Posterior cingulate gyrus (tissue), 11 donors: ENCODE measurements at places on chromosomes 2 and 18.

DNA sequence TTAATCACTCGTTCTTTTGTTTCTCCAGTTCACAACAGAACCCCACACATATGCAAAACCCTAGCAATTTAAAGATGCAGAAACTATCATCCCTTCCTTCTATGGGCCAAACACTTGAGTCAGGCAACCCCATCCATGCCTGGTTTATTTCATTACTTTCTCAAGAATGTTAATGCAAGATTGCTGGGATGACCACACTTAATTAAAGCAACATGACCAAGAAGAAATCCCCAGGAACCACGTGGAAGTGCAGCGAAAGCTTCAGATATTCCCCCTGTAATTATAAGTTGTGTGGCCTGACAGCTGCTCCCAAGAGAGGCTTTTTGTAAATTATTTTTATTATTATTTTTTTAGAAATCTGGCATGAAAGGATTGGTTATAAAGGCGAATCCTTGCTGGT, 246.2 kb upstream of the ID2 start:
- DNase-seq, result no peak

GRCh38 chr2:115294999-115295398, 852.6 kb downstream of the DPP10 start:
- DNase-seq, result no peak

DNA sequence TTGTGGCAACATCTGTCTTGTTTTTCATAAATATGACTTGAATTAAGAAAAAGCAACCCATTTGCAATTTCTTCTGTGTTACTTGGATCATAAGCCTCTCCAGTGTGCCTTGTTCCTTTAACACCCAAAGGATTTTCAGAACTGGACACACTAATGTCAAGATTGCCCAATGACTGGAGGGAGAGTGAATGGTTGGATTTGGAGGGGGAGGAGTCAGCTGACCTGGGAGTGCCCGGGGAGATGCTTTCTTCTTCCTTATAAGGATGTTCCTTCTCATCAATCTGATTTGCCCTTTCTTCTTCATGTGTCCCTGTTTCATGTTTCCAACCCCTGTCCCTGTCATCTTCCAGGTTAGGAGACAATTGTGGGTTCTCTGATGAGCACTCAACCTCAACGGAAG, 48.8 kb downstream of the ALPK2 start:
- no peak for DNase-seq

DNA sequence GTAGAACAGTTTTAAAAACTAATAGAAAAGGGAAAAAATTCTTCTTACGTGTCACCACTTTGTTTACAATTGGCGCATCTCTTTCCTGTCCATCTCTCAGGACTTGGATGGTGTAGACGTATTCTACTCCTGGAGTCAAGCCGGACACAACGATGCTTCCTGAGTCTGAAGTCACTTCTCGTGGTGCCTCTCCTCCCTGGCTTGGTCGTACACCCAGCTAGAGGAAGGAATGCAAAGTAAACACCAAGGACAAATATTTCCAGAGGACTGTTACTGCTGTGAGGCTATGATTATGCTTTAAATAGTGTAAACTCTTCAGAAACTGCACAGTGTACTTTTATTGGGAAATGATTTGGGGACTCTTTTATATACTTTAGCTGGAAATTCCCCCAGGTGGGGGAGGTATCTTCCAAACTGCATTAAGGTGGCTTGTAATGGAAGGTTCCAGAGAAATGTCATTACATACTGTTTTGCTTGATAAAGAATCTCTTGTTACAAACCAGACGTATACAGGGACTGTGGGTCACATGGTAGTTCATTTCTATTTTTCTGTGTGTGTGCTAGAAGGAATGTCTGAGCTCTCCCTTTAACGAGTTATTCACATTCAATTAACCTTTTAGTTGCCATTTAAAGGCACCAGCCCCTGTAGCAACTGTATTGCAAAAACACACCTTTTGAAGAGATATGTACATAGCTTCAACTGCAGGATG, 38.1 kb downstream of the FN1 start:
- no peak for DNase-seq

- no peak for DNase-seq
These were observed 81.5 kb downstream of the EPHA4 start for GRCh38 chr2:221490506-221491060.

DNA sequence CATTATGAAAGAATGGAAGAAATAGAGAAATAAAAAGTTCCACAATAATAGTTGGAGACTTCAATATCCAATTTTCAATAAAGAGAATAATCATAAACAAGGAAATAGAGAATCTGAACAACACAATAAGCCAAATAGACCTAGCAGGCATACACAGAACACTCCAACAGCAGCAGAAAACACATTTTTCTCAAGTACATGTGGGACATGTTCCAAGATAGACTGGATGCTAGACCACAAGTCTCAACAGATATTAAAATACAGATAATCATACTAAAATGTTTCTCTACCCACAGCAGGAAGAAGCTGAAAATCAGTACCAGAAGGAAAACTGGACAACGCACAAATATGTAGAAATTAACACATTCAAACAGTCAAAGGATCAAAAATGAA, 113.9 kb downstream of the USP34 start:
- DNase-seq, result no peak

DNA sequence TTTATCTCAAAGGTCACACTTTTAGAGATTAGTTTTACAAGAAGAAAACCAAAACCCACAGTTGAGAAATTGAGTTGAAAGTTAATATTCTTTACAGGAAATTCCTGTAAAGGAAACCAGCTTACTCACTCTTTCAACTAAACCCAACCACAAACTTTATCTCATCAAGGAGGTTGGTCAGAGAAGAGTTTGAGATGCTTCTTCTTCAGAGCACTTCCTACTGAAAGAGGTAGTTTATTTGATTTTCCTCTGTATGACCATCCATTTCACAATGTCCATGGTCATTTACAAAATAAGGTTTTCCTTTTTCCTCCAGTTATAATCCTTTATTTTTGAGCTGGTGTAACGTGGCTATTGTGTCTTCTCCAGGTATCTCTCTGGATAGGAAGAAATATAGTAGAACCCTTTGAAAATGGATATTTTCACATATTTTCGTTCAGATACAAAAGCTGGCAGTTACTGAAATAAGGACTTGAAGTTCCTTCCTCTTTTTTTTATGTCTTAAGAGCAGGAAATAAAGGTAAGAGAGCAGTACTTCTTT, 4.5 kb upstream of the IL18RAP start:
- no peak for DNase-seq

- DNase-seq, result no peak
These were observed 106.4 kb downstream of the BCL2L11 start for GRCh38 chr2:111226876-111227700.

DNA sequence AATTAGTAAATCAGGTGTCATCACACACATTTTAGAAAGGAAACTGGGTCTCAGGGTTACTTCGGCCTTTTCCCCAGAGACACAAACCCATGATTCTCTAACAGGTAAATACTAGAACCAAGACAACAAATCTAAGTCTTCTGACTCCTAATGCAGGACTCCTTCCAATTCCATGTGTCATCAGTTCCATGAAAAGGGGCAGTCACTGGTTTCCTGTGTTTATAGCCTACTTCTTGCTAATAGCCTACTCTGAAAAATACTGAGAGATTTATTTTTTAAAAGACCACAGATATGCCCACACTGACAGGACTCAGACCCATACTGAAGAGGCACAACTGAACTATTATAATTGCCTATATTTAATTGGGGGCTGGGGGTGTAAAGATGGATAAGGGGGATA, 33.0 kb downstream of the RAB1A start:
- no peak for DNase-seq

DNA sequence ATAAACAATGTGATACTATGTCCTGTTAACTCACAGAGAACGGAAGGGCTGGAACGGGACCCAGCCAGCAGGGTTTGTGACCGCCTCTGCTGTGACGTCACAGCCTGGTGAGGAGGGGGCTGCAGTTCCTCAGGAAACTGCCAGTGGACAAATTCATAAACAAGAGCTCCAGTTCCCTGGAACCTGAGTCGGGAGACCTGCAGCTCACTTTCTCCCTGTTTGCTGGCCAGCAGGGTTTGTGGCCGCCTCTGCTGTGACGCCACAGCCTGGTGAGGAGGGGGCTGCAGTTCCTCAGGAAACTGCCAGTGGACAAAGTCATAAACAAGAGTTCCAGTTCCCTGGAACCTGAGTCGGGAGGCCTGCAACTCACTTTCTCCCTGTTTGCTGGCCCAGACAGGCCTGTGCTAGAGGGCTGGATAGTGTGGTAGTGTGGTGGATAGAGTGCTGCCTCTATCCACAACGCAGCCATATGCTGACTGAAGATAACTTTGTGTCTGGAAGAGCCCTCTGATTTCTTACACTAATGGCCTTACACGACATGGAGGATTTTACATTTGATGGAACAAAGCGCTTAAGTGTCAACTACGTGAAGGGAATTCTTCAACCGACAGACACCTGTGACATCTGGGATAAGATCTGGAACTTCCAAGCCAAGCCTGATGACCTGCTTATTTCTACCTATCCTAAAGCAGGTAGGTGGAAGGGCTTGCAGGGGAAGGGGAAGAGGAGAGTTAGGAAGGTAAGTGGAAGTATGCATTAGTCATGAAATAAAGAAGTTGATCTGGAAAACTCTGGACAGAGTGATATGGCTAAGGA, at the start of gene SULT1C4:
SULT1C4 (plus strand) TSS at position 140 of the 816 bp plus-strand sequence; CDS start at position 524, 384 bp downstream.
- peak; percentile 31 for DNase-seq

- no peak for DNase-seq
These were observed 451.2 kb downstream of the CNTNAP5 start for GRCh38 chr2:124476291-124476690.

DNA sequence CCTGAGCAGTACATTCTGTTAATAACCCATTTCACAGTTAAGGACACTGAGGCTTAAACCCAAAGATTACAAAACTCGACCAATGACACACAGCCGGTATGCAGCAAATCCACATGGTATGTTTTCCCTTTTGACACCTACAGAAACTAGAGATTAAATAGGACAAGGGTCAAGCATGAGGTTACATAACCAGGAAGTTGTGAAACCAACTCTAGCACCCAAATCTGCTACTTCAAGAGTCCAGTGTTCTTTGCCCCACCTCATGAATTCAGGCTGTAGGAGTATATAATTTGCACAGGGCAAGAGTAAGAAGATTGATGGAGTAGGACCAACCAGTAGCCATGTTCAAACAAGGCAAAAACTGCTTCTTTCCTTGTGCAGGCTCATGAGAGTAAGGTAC, 249.8 kb downstream of the BCL11A start:
- DNase-seq, result no peak

- DNase-seq, result no peak
These were observed 794.4 kb upstream of the ID2 start for GRCh38 chr2:7887441-7887840.

DNA sequence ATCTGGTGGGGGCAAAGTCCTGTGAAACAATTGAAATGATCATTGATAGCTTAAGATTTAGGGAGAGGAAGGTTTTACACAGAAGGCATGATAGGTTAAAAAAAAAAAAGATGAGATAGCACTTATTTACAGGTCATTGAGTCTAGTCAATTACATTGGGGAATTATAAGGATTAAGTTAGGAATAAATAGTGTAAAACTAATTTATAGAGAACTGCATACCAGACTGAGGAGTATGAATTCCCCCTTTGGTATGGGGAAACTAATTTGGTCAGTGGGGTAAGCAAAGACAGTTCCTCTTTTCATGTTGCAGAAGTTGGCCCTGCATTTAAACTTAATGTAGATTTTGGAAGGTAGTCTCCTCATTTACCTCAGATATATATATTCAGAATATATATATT, 10.8 kb downstream of the GLS start:
- DNase-seq, result no peak

- DNase-seq, result no peak
These were observed 79.2 kb downstream of the LIMS1 start for GRCh38 chr2:108613261-108614042.

DNA sequence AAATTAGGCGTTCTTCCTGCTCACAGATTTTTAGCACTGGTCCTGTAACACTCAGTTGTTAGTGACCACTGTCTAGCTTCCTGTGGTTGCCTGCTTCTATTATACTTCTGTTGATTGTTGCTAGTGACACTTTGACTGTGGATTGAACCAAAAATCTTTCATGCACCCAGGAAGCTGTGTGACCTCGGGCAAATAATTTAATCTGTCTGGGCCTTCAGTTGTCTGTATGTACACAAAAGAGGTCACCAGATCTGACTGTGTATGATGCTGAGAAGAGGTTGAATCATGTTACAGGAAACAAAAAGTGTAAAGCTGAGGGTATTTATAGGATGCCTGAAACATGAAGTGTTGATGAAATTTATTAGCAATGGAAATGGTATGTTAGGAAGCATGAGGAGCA, 12.7 kb downstream of the ICOS start:
- no peak for DNase-seq

DNA sequence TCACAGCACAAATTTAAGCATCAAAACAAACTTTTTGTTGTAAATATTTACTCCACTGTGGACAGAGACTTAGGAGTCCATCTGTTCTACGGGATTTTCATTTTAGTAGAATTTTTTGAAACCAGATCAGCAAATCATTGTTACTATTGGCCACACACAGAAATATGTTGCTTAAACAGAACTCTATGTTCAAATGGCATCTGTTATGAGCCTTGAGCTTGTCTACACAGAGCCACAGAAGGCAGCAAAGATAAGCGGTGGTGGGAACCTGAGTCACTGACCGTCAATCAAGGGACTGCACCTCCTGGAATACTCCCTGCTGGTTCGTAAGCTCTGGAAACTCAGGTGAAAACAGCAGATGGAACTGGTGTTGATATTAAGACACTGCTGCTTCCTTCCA, 156.8 kb downstream of the TMEM200C start:
- DNase-seq, result no peak

DNA sequence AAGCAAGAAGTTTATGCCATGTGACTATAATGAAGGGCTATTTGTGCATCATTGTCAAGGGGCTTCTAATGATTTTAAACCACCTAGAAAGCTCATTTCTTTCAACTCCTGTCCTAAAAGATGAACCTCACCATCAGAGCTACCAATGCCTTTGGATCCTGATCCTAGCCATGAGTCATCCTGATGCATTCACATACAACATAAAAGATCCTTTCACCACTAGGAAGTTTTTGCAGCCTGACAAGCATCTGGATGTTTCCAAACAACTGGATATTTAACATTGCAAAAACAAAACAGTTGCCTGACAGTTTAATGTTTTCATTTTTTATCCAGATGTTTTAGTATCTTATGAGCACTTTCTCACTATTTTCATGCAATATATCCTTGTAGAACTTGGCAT, 425.3 kb downstream of the MBD2 start:
- no peak for DNase-seq

- no peak for DNase-seq
These were observed 32.3 kb upstream of the NABP1 start for GRCh38 chr2:191645434-191646162.

DNA sequence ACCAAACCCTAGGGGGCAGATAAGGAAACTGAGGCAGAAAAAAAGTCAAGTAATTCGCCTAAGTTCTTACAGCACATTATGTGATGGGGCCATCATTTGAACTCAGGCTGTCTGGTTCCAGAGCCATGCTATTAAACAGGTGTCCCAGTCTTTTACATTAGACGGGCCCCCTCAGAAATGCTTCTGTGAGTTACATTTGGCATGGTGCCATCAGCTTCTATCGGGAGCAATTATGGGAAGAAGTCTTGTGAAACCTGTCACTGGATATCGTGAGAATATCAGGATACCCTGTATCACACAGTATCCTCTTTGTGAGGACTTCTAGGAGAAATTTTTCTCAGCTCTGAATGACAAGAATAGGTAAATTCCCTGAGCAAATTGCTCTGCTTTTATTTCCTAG, 143.7 kb upstream of the NOSTRIN start:
- no peak for DNase-seq
